ENCODE measurements at places on chromosomes 5 and 9.

DNA sequence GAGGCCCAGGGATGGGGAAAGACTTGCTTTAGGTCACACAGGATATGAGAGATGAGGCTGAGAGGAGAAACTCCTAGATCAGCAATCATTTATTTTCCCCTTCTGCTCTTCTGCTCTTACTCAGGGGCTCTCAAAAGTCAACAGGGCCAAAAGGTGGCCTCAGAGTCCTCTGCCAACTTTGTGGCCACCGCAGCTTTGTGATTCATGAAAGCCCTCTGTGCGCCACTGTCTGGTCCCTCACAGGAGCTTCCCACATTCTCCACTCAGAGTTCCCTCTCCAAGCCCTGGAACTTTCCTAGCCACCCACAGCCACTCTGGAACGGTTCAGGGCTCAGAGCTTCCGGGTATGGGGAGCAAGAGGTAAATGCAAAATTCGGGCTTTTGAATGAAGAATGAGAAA lies 82.4 kb downstream of the COL27A1 start:
- DNase-seq, result no peak

DNA sequence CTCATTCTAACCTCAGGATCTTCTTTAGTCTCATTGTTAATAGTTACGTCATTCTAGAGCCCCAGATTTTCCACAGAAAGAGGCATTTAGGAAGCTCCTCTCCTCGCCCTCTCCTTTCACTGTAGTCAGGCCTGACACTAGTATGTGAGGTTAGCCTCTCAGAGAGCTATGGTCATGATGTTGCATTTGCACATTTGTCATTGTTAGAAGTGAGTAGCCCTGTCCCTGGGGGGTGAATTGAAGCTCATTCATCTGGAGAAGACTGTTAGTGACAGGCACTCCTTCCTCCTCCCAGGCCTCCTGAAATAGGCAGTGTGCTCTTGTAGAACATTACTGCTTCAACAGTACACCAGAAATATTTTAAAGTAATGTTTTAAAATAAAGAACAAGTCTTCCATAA lies 26.6 kb upstream of the LRRTM2 start:
- DNase-seq, result no peak

- DNase-seq, result no peak
Measured at GRCh38 chr9:92599938-92600461, 64.2 kb upstream of the ECM2 start.

- no peak for DNase-seq
Measured at GRCh38 chr5:108654051-108654450, 93.6 kb upstream of the FER start.

DNA sequence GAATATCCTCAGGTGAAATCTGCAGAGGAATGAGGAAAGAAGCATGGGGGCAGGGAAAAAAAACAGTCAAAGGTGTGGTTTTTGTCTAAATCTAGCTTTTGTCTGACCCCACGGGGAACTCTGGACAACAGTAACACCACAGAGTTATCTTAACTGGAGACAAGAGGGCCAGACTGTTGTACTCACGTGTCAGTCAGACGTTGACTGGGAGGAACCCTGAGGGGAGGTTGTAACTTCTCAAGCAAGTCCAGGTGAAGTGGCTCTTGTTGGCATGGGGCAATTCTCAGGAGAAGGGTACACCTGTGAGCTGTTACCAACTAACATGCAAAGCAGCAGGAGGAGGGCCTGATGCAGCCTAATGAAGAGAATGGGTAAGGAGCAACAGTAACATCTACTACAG lies 44.1 kb upstream of the SHISAL2B start:
- DNase-seq, result no peak

DNA sequence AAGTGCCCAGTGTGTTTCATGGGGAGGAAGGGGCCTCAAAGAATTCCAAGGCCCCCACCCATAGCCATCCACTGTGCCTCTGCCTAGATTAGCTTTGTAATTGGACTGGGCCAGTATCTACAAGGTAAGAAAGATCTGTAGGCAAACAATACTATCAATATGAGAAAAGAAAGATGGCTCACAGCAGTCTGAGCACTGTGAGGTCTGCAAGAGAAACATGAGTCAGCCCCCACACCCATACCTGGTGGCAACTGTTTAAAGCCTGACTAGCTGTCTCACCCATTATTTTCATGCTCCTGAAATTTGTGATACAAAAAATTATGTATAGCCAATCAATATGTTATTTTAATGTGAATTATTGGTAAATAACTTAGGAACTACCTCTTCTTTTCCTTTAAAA lies 10.0 kb upstream of the ZNF483 start:
- no peak for DNase-seq

DNA sequence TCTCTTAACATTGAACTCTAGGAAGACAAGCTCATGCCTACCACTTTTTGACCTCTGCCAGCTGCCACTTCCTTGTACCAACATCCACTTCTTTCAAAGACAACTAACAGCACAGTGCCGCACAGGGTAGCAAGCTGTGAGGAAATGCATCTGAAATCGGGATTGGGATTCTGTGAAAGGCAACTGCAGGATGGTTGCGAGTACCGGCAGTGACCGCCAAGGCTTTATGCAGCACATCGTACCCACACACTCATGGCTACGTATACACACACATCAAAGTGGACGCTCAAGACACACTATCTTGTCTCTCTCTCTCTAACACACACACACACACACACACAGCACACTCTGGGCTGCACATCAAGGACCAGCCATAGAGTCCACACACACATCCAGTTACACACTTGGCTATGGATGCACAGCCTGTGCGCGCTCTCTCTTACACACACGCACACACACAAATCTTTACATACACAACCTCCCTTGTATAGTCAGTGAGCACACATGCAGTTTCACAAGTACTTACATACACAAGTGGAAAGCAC lies 964 bp downstream of the HTR4 start:
- DNase-seq, result no peak

DNA sequence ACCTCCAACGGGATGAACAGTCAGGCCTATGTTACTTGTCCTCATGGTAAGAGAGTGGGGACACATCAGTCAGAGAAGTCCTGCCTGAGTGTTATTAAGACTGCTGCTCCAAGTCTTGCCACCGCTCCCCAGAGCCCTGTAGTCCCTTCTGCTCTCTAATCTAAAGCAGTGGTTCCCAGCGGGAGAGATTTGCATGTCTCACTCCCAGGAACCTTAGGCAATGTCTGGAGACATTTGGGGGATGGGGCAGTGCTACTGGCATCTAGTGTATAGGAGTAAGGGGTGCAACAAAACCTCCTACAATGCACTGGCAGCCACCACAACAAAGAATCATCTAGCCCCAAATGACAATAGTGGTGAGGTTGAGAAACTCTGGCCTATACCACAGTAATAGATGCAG lies 2.6 kb upstream of the SVEP1 start:
- no peak for DNase-seq

- peak; percentile 35 for DNase-seq
Measured at GRCh38 chr9:109989296-109989695, 209.3 kb downstream of the PALM2AKAP2 start.

GRCh38 chr9:79588488-79589223 lies 16.9 kb downstream of the TLE4 start:
- no peak for DNase-seq

GRCh38 chr9:92158097-92158601 lies 42.9 kb upstream of the SPTLC1 start:
- no peak for DNase-seq

DNA sequence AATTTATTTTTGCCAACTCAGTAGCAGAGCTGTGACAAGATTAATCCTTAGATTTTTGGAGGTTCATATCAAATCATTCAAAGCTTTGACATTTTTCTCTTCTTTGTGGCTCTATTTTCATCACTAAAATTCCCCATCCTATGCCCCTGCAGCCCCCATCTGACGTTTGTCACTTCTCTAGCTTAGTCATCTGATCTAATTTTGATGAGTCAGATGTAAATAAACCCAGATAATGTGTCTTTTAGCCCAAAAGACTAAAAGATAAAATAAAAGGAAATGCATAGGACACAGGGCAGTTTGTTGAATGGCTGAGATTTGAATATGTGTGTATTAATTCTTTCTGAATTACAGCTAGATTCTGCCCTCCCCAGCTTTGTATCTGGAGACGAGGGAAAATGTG lies 897 bp upstream of the HSPB3 start:
- no peak for DNase-seq

DNA sequence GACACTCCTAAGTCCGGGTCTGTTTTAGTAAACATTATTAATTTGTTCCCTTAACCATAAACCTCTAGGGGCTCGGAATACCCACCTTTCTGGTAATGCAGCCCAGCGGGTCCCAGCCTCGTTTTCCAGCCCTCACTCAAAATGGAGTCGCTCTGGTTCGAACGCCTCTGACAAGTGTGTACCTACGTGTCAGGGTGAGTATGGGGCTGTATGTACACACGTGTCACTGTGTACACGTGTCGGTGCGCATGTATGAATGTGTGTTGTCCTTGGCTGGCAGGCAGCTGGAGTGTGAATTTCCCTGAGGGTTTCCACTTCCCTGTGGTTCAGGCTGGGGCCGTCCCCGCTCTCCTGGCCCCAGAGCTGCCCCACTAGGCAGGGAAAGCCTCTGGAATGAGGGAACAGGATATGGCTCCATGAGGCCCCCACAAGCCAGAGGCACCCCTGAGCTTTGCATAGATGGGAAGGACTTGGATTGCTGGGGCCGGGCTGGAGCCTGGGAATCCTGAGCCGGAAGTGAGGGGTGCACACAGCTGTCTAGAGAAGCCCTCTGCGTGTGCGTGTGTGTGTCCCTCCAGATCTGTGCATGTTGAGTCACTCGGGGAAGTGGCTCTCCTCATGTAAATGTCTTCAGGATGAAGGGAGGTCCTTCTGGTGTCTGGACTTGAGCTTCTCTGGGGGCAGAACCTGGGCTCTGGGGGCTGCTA lies 160.8 kb upstream of the IER5L start:
- DNase-seq, result no peak

- no peak for DNase-seq
Measured at GRCh38 chr5:56072863-56073766, 78.4 kb upstream of the IL6ST start.

- DNase-seq, result no peak
Measured at GRCh38 chr5:14420101-14420811, 161.3 kb upstream of the OTULINL start.

- no peak for DNase-seq
Measured at GRCh38 chr9:81002242-81002641, 687.1 kb downstream of the TLE1 start.

- no peak for DNase-seq
Measured at GRCh38 chr5:112018846-112019245, 261.9 kb upstream of the NREP start.

GRCh38 chr5:405421-405820 lies 37.6 kb upstream of the EXOC3 start:
- no peak for DNase-seq

DNA sequence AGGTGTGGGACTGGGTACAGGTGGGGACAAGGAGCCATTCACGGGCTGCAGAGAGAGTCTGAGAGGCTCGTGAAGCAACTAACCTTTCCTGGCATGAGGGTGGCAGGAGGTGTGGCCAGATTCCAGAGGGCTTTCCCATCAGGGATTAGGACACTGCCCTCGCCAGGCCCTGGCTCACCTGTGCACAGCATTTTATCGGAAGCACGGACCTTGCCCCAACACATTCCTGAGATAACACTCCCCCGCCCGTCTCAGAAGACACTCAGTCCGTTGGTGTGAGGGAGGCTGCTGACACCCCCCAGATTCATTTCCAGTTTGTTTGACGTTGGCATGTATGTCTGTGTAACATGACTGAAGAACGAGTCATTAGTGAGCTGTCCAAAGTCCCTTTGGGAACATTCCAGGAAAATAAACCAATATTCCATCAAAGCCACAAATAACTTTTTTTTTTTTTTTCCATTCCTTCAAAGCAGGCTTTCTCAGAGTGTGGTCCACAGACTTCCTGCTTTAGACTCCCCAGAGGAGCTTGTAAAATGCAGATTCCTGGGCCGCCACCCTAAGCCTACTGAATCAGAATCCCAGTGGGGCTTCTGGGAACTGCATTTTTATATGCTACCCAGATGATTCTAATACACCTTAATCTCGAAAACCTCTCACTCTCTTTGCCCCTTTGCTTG lies 23.4 kb downstream of the WWC1 start:
- peak; percentile 90 for DNase-seq

DNA sequence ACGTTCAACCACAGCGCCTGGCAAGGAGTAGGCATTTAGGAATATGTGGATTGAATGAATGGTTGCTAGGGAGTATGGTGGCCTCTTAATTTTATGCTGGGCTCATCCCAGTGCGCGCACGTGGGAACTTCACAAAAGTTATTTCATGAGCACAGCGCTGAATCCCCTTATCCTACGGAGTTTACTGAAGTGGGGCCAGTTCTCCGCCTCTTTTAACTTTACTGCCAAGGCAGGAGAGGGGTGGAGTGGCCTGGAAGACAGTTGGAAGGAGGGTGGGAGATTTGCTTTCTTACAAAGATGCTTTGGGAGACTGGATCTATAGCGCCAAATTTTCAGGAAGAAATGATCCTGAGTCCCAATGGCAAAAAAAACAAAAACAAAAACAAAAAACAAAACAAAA lies 326.5 kb downstream of the SH3GL2 start:
- DNase-seq, result no peak

DNA sequence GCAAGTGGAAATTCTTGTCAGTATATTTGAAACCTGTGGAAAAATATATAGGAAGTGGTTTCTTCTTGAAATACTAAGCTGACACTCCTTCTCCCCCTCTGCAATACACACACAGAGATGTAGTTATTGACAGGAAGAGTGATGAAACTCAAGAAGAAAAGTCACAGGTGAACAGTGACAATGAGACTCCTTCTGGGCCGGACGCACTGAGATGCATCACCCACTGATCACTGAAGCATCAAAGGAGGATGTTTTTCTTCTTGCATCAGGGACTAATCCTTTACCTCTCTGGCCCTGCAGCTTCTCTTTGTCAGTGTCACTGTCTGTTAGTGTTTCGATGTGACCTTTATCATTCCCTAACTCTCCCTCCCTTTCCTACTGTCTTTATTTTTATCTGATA lies 1864.2 kb upstream of the C9orf72 start:
- DNase-seq, result no peak

- no peak for DNase-seq
Measured at GRCh38 chr5:137613554-137614265, 114.6 kb upstream of the SPOCK1 start.

DNA sequence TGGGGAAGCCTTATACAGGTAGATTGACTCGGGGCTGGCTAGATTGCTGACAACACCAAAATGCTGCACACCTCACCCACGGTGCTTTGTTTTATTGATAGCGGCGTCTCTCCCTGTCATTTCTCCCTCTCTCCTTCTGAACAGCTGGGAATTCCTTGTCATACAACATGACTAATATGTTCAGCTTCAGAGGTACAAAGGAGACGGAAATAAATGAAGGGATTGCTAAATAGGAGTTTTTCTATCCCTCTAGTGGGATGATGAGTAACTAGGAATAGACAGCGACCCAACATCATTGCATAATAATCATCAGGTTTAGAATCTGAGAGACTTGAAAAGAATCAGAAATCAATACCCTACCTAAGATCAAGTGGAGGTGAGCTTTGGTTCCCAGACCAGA lies 337.7 kb upstream of the PANK3 start:
- DNase-seq, result no peak
